Spinal cord (tissue), 10 donors: ENCODE measurements at places on chromosomes 6 and 20.

DNA sequence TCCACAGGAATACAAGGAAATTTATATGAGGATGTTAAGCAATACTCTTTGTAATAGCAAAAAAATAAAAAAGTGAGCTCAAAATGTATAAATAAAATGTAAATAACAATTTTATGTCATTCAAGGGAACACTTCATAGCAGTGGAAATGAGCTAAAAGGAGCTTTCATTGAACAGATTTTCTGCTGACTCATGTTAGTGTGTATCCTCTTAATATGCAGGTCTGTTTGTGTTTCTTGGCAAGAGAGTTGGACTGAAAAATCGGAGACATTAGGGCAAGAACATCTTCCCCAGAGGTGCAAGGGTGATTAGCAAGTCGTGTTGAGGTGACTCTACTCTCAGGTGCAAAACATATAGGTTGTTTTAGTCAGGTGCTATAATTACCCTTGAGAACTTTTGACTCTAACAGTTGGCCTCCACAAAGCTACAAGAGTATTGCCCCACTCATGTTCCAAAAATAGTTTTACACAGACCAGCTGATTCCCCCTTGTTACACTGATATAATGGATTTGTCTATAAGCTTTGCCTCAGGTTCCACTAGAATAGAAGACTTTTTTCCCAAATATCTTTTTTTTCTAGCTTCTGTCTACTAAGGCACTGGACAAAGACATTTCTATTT lies 702.9 kb downstream of the TENT5A start:
- no peak for DNase-seq

DNA sequence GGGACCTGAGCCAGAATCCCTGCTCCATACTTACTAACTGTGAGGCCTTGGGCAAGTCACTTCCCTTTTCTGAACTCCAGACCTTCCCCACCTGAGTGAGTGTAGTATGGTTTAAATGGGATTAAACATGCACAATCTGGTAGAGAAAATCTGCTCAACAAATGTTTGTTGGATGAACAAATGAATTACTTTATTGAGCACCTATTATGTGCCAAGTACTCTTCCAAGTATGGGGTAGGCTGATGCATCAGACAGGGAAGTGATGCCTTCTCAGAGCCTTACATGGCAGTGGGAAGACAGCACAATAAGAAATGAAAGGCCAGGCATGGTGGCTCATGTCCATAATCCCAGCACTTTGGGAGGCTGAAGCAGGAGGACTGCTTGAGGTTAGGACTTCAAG lies 15.0 kb upstream of the LBP start:
- DNase-seq: no peak

- DNase-seq: peak; percentile 25
Observed at GRCh38 chr6:30075094-30075789, at the start of gene RNF39. RNF39 (minus strand) TSS chr6:30075769; CDS start chr6:30075585, 184 bp downstream.

- DNase-seq: no peak
Observed at GRCh38 chr6:147285087-147285855, 81.1 kb downstream of the STXBP5 start.

- DNase-seq: no peak
Observed at GRCh38 chr6:22783931-22784330, 214.6 kb downstream of the HDGFL1 start.
